Activated CD4-positive, alpha-beta T cell treated with anti-CD3 and anti-CD28 coated beads for 4 hours (primary cell): ENCODE measurements at places on chromosomes 13 and 19.

DNA sequence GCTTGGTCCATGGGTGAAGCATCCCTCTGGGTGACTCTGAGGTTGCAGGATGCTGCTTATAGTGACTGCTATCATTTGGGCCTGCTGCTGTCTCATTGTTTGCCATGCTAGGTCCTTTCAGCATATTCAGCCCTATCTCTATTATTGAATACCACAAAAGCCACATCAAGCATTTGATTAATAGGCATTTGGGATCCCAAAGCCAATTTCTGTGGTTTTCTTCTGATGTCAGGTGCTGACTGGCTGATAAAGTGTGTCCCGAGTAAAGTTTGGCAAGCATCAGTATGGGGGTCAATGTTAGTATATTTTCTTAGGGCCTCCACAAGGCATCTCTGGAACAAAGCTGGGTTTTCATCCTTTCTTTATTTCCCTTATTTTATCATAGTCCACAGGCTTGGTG, 204.6 kb downstream of the NBEA start:
- DNase-seq, result no peak

GRCh38 chr13:83980331-83980730, 98.1 kb upstream of the SLITRK1 start:
- no peak for DNase-seq

GRCh38 chr13:111327730-111328573, 7.5 kb downstream of the TEX29 start:
- DNase-seq, result no peak

DNA sequence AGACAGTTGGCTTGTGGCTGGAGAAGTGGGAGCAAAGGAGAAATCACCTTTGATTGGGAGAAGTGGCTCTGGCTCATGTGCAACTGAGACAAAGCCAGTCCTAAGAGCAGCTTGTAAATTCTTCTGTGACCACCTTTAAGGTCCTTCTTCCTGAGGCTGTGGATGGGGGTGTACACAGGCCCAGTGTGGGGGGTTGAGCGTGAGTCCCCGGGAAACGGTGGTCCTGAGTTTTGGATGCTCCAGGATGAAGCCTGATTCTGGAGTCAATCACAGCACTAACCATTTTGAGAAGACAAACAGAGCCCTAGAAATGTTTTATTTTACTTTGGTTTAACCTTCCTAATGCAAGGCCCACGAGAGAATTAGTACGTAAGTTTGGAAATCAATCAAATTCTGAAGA, 3.9 kb upstream of the CEBPA start:
- no peak for DNase-seq

DNA sequence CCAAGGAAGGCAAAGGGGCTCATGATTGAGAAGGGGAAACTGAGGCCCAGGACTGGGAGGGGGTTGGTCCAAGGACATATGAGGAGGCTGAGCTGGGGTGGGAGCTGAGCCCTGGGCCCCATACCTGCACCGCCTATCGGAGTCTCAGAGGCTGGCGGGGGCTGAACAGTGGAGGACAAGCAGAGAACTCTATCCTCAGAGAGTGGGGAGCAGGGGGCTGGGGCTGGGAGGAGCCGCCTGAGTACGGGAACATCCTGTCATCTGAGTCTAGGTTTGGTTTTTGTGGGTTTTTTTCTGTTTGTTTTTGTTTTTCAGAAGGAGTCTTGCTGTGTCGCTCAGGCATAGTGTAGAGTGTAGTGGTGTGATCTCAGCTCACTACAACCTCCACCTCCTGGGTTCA, 6.2 kb downstream of the ARRDC2 start:
- peak; percentile 30 for DNase-seq

- DNase-seq, result no peak
Observed at GRCh38 chr13:33639158-33639557, 178.8 kb upstream of the RFC3 start.

DNA sequence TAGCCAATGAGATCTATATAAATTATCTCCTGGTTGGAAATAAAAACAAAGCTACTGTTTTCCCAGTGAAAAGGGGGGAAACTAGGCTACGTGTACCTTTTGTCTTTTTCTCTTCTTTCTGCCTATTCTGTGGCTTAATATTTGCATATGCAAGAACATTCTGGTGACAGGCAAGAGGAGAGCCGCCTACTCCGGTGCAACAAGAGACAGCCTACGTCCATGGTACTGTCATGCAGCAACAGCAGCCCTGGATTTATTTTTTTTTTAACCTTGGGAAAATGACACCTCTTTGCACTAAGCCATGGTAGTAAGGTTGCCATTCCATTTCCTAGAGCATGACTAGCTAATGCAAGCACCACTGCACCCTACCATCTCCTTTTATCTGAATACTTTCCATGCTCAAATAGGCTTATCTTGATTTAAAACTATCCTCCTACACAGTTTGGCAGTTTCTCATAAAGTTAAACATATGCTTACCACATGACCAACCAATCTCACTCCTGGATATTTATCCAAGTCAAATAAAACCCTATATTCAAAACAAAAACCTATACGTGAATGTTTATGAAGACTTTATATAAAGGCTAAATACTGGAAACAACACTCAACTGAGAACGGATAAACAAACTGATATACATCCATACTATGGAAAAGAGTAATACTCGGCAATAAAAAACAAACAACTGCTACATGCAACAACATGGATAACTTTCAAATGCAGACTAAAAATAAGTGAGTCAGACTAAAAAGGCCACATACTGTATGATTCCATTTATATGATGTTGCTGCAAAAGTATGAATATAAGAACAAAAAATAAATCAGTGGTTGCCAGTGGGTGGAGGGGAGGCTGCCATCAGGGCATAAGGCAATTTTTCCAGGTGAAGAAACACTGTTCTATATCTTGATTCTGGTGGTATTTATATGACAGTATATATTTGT, 17.3 kb downstream of the NUFIP1 start:
- no peak for DNase-seq

GRCh38 chr13:76289558-76289957, 596.6 kb downstream of the KCTD12 start:
- no peak for DNase-seq

- no peak for DNase-seq
Observed at GRCh38 chr13:64052521-64052920, 2636.9 kb upstream of the PCDH20 start.

- DNase-seq, result no peak
Observed at GRCh38 chr13:23144431-23144830, 36.3 kb upstream of the SGCG start.

- no peak for DNase-seq
Observed at GRCh38 chr19:15390814-15391213, 11.2 kb upstream of the AKAP8 start.

GRCh38 chr19:41771410-41771809, 16.1 kb downstream of the CEACAM6 start:
- no peak for DNase-seq
